ENCODE measurements at places on chromosomes 11 and 22.

- no peak for DNase-seq
These were observed 25.6 kb downstream of the SMCO4 start for GRCh38 chr11:93517611-93518010.

GRCh38 chr22:43951391-43951790 is 3.9 kb upstream of the SAMM50 start:
- DNase-seq, result no peak

DNA sequence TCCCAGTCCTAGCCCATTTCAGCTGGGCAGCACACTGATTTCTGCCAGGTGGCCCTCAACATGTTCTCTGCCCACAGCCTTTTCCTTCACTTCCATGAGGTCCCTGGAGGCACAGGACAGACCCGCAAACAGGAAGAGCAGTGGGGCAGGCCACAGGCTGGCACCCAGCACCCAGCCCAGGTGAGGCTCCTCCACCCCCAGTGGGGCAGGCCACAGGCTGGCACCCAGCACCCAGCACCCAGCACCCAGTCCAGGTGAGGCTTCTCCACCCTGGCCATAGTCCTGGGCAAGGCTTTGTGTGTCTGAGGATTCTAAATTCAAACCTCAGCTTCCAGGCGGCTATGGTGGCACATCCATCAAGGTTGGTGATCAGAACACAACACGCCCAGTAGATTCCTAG is 1413.0 kb downstream of the BRD1 start:
- DNase-seq, result no peak

DNA sequence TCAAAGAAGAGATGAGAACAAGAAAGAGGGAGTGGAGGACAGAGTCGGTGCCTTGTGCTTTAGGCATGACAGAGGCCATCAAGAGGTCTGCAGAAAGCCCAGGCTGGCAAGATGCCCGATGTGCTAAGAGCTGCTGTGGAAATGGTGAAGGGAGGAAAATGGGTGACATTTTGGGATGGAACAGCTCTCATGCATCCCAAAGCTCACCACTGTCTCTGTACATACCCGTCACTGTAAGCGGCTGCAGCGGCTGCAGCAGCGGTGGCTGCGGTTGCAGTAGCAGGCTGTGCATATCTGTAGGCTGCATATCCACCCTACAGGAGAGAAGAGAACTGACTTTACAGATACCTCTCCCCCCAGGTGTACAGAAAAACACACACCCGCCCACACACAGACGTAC is 28.6 kb downstream of the APOL5 start:
- DNase-seq, result no peak

GRCh38 chr11:85863855-85864254 is 8.7 kb downstream of the CCDC83 start:
- DNase-seq, result peak; percentile 54

DNA sequence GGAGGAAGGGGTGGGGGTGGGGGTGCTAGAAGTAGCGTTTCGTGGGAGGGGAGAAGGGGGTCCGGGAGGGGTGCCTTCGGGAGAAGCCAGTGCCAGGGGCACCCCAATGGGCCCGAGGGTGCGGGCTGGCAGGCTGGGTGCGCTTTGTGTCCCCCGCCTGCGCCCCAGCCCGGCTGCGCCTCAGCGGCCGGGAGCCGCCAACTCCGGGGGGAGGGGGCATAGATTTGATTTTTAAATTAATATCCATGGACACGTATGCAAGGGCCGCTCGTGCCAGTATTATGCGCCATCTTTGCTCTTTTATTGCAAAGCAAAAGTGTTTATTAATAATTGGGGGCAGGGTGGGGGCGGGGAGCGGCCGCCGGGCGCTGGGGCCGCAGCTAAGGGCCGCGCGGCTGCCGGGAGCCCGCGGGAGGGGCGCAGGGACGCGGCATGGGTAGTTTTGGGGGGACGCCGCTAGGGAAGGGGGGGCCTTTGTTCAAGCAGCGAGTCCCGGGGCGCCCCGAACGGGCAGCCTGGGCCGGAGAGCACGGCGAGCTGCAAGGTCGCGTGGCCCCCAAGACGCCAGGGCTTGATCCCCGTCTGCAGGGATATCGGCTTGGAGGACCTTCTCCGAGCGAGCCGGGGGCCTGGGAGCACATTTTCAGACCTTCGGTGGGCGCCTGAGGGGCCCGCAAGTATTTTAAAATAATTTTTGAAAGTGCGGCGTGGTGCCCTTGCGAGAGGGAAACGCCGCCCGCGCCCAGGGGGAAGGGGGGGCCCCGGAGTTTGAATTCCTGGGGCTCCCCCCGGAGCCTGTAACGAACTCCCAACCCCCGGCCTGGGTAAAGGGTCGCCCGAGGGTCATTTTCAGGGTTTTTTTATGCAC is 959 bp downstream of the CCND1 start:
- no peak for DNase-seq

- peak; percentile 59 for DNase-seq
These were observed 1.5 kb downstream of the TBC1D10A start for GRCh38 chr22:30325065-30325720.

- no peak for DNase-seq
These were observed 86.4 kb downstream of the GDPD4 start for GRCh38 chr11:77215106-77215505.

DNA sequence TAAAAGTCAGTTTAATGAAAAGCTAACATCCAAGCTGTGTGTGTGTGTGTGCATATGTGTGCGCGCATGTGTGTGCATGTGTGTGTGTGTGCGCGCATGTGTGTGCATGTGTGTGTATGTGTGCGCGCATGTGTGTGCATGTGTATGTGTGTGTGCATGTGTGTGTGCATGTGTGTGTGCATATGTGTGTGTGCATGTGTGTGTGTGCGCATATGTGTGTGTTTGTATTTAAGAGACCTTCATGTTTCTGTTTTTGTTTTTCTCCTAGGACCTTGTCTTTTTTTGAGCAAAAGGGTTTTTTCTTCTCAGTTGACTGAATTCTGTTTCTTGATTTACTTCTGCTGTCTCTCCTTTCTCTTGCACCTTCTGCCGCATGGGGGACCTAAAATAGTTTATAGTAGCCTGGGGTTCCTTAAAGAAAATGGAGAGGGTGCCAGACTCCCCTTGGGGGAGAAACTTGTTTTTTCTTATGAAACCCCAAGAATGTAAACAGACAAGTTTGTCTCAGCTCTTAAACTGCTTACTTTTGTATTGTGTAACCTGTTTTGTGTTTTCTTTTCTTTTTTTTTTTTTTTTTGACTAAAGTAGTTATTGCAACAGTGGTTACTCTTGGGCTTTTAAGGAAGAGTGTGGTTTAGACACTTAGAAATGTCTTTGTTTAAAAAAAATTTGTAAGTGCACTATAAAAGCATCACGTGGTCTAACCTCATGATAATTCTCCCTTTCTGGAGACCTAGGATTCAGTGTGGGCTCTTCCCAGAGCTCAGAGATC is 53.0 kb downstream of the OSBPL5 start:
- peak; percentile 81 for DNase-seq

DNA sequence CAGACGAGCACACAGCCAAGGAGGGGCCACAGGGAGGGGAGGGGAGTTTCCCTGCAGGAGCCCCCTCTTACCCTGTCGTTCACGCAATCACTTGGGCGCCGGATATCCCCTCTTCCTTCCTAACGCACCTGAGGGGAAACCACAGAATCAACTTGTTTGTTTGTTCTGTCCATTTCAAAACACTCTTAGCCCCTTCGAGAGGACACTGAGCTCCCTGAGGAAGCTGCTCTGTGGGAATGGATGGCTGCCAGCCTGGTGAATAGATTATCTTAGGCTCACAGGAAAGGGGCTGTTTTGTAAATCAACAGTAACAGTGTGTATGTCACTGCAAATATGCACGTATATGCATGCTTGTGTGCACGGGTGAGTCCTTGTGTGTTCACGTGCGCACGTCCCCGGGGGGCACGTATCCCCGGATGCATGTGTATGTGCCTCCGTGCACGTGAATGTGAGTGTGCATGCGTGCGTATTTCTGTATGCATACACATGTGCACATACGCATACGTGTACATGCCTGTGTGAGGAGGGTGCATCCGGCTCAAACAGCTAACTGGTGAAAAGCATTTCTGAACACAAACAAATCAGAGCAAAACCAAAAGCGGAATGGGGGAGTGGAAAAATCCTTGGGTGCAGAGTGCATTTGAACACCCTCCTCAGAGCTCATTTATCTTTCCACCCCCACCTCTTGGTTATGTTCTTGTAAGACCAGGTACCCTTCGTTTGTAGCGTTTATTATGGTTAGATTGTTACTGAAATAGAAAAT is 7.2 kb downstream of the ARSA start:
- peak; percentile 36 for DNase-seq

GRCh38 chr11:23403210-23404185 is 543.2 kb upstream of the CCDC179 start:
- no peak for DNase-seq

- peak; percentile 44 for DNase-seq
These were observed at the start of gene TRIM6 for GRCh38 chr11:5596607-5597201. TSS of gene TRIM6 (plus strand) at chr11:5596637. CDS start at chr11:5596898, 261 bp downstream.

- DNase-seq, result no peak
These were observed 38.1 kb upstream of the CHRM4 start for GRCh38 chr11:46429717-46430116.

GRCh38 chr11:17653611-17654010 is 65.8 kb upstream of the MYOD1 start:
- DNase-seq, result no peak

- no peak for DNase-seq
These were observed 49.3 kb downstream of the CABIN1 start for GRCh38 chr22:24060375-24060788.

DNA sequence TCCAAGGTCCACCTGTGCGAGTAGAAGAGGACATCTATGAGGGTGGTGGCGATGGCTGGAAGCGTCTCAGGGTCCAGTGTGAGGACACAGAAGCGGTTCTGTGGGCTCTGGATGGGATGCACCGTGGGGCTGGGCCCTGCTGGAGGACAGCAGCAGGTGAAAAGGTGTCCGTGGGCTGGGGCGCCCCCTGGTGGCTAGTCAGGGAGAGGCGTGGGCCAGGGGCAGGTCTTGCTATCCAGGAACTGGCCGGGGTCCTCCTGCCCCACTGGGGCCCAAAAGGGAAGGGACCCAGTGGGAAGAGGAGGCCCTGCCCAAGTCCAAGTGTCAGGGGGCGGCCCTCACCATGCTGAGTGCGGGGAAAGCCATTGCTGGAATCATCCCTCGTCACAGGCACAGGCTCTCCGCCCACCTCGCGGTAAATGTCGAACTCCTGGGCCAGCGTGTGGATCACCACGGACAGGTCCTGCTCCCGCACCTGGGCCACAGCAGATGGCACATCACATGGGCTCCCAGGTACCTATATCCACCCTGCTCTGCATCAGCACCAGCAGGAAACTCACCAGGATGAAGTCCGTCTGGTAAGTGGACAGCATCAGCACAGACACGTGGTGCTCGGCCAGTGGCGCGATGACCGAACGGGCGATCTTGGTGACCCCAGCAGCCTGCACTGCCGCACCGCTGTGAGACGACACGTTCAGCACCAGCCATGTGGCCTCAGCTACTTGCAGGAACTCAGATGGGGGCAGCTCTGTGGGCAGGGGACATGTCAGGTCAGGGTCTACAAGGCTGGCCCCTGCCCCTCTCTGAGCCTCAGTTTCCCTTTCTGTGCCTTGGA is 2.3 kb downstream of the CASTOR1 start:
- DNase-seq, result peak; percentile 61

- DNase-seq, result no peak
These were observed 344.6 kb upstream of the C11orf87 start for GRCh38 chr11:109077291-109077920.

DNA sequence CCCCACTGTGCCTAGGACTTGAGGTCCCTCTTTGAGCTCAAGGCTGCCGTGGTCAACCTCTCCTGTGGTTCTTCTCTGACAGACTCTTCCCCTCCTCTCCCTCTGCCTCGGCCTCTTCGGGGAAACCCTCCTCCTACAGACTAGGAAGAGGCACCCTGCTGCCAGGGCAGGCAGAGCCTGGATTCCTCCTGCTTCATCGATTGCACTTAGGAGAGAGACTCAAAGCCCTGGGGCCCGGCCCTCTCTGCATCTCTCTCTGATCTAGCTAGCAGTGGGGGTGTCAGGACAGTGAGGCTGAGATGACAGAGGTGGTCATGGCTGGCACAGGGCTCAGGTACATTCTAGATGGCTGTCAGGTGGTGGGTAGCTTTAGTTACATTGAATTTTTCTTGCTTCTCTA is 63.6 kb upstream of the EMID1 start:
- DNase-seq, result no peak

DNA sequence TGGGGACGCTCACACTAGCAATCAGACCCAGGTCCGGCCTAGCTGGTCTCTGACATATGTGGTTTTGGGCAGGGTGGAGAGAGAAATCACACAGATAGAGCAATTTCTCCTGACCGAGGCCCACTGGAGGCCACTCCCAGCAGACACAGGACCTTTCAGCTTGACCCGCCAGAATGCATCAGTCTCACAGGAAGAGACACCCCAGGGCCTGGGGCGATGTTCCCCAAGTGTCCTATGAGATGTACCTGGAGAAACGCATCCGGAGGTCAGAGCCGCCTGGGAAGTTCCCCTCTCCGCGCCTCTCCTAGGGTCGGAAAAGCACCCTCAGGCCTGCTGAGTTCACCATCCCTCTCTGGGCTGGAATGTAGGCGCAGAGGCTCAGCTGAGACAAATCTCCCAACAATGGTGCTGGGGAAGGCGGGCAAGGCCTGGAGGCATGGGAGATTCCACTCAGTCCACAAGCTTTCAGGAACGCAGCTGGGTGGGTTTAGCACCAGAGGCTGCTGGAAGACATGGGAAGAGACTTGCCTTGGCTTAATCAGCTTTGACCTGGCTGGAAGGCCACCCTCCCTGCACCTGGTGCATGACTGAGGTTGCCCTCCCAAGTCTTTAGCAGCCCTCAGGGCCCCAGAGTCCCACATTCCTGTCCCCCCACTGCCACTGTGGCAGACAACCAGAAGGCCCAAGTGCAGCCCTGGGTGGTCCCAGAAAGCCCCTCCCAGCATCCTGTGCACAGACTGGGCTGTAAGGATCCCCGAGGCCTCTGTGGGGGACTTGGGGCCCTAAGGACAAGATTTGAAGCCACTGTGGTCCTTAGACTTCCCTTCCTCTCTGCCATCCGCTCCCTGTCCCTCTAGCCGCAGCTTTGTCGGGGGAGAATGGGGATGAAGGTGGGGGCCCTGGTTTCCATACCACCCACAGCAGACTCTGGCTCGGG is 57.5 kb downstream of the RTL6 start:
- no peak for DNase-seq

DNA sequence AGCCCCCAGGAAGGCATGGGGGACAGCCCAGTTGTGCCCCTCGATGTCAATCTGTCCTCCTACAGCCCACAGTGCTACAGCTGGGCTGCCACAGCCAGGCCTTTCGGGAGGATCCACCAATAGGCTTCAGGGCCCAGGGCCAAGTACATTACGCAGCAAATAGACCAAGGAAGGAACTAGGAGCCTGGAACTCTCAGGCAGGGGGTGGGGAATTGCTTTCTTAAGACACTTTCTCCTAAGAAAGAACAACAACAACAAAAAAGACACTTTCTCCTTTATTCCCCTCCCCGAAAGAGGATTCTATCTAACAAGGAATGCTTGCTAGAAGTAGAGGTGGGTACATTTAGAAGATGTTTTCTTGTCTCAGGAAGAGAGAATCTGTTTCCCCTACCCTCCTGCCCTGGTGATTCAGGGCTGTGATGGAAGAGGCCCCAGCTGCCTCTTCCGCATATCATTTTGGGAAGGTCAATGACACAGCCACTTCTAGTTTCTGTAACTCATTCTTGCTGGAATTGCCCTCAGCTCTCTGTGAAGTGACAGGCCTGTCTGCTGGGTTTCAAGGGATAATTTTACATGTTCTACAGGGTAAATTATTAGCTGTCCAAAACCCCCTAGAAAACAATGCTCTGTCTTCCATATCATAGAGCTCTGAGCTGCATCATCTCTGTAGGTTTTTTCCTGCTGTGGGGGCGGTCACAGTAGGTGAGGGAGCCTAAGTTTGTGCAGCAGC is 6.0 kb upstream of the MALAT1 start:
- DNase-seq, result peak; percentile 93

Data from inflammatory macrophage treated with lipopolysaccharide for 4 hours (primary cell).